ENCODE measurements at places on chromosomes 4 and X.

- no peak for DNase-seq
Measured at GRCh38 chr4:11323771-11324170, 104.9 kb downstream of the HS3ST1 start.

DNA sequence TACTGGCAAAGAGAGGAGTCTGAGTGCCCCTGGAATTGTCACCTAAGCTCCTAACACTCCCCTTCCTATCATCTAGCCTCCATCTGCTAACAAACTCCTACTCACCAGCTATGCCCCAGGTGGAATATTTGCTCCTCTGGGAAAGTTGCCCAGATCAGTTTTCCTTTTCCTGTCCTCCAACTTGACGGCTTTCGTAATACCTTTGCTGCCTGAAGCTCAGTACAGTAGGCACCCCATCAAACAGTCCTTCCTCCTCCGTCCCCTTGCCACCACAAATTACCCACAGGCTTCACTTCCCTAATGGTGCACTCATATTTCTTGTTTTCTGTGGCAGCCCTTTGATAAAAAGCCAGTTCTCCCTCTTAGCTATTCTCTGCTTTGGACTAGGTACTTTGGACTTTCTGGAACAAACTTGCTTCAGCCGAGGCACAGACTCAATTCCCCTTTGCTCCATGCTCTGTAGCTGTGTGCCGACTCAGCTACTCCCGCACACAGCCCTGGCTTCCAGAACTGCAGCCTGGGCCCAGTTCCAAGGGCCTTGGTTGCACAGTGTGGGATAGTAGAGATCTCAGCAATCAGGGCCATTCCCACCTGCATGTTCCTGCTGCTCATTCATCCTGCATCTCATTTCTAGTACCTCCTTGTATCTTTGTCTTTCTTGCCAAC, 605.1 kb downstream of the BCOR start:
- no peak for DNase-seq

GRCh38 chrX:11138498-11139390, 27.6 kb downstream of the HCCS start:
- no peak for DNase-seq

DNA sequence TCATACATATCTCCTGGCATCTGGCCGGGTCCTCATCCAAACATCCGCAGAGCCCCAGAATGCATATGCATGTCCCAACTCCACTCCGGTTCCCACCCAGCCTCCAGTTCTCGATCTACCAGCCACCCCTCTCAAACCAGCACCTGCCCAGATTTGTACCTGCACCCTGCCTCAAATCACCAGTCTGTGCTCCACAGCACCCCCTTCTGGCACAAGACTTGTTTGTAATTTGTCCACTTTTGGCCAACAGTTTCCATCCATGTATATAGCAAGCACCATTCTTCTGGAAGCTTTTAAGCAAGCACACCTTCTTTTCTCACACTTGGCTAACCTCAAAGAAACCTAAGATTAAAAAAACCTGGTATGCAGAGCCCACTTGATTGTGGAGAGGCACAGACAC, 644.1 kb downstream of the MID1IP1 start:
- DNase-seq = no peak
